ENCODE measurements at places on chromosomes 13 and 19. TPM values are rescaled to one million over a fixed set of nuclear protein-coding genes. Genes with fewer than 3 reads are reported as not detected.
A peak's percentile ranks its signal among the peaks of the same experiment; 100 is the strongest.

- DNase-seq, result no peak
Measured at GRCh38 chr13:44229371-44230030, 144.1 kb upstream of the SERP2 start.

DNA sequence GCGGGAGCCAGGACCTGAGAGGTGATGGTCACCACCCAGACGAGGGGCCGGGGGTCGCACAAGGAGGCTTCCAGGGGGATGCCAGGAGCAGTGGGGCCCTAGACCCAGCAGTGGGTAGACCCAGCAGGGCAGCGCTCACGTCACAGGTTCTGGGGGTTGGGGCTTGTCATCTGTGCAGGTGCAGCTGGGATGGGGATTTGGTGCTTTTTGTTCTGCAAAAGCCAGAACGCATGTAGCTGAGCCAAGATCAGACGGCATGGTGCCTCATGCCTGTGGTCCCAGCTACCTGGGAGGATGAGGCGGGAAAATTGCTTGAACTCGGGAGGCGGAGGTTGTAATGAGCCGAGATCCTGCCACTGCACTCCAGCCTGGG, 15.1 kb downstream of the CSNK1G2 start:
- DNase-seq, result no peak

- no peak for DNase-seq
Measured at GRCh38 chr19:38784224-38784623, 4.8 kb upstream of the LGALS7B start.

GRCh38 chr13:48720621-48721020, 66.9 kb downstream of the CYSLTR2 start:
- DNase-seq, result no peak

DNA sequence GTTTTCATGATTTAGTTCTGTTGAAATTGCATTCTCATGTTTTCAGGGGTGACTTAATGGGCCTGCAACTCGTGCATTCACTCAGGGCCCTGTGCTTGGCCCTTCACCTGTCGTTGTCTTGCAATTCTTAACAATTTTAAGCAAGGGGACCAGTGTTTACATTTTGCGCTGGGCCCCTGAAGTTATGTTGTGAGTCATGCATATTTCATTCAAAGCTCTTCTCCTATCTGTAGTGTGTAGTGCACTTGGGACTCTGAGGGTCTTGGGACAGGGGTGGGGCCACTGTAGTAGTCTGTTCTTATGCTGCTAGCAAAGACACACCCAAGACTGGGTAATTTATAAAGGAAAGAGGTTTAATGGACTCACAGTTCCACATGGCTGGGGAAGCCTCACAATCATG, 211.2 kb upstream of the RXFP2 start:
- DNase-seq, result no peak

- DNase-seq, result peak; percentile 36
Measured at GRCh38 chr13:113367020-113367560, 3.2 kb upstream of the GRTP1 start.

Gene IGFLR1
- total RNA-seq, result 11.4 TPM

Gene POMP
- 88.8 TPM for total RNA-seq

DNA sequence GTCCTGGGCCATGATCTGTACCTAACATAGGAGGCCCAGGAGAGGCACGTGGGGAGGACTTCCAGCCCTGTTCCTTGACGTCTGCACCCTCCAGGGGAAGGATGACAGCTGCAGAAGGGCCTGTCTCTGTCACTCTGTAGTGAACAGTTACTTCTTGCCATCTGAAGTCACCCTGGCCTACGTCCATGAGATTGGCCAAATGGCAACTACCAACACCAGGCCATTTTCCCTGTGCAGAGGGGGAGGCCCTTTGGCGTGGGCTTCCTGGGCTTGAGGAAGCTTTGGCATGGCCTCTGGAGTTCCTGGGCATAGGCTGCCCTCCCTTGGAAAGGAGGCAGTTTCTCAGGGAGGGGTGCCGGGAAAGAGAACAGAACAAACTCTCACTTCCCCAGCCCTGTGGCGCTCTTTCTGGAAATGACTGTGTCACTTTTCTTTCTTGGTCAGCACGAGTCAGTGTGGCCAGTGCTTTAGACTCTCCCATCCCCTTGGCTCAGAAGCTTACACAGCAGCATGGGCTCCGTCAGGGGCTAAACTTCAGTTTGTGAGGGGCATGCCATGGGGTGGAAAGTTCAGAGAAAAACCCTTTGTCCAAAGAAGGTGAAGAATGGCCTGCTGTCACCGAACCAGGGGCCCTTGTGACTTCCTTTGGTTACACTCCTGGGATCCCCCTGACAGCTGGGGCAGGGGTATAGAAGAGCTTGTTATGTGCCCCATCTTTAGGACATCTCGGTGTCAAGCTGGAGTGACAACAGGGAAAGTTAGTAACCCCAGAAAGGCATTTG, 5.3 kb downstream of the CARM1 start:
- no peak for DNase-seq

Gene COL5A3
- total RNA-seq, result 19.9 TPM

Gene RFPL4A
- not detected for total RNA-seq

DNA sequence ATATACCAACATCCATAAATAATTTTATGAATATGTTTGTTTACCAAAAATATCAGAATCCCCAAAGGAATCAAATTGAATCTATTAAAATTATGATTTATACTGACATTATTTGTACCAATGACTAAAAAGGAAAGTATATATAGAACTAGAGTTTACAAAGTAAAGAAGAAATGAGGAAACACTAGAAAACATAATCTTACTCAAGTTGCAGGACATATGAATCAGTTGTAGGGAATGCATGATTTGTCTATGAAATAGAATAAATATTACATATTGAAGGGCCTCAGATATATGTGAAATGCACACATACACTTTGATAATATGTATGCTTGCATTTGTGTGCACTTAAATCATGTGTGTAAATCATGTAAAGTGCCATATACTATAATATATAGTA, 1466.4 kb downstream of the EFNB2 start:
- no peak for DNase-seq

Gene ICAM5
- total RNA-seq, result 0.83 TPM

DNA sequence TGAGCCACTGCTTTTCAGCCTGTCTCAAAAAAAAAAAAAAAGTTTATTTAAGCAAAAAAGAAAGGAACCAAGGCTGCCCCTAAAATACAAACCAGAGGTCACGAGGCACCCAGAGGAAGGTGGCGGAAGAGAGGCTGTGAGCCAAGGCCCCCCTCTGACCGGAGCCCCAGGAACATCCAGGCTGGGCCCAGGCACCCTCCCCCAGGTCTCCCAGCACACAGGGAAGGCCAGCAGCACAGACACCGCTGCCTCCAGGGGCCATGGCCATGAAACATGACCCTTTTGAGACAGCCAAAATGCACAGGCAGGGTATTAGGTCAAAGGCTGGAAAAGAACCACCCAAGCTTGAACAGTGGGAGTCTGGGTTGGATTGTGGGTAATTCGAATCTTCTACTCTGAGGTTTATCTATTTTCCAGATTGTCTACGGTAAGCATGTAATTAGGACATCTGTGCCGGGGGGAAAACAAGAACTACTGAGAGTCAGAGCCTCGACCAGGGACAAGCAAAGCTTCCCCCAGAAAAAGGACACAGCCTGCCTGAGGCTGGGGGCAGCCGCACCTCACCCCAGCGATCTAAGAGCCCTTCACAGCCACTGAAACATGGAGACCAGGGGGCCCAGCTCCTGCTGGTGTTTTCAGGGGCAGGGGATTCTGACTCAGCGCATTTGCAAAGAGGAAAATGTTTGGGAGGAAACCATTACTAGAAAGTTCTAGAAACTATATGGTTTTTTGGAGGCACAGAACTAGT, 8.4 kb downstream of the PEX11G start:
- no peak for DNase-seq

Gene RPS15
- 3,601 TPM for total RNA-seq

DNA sequence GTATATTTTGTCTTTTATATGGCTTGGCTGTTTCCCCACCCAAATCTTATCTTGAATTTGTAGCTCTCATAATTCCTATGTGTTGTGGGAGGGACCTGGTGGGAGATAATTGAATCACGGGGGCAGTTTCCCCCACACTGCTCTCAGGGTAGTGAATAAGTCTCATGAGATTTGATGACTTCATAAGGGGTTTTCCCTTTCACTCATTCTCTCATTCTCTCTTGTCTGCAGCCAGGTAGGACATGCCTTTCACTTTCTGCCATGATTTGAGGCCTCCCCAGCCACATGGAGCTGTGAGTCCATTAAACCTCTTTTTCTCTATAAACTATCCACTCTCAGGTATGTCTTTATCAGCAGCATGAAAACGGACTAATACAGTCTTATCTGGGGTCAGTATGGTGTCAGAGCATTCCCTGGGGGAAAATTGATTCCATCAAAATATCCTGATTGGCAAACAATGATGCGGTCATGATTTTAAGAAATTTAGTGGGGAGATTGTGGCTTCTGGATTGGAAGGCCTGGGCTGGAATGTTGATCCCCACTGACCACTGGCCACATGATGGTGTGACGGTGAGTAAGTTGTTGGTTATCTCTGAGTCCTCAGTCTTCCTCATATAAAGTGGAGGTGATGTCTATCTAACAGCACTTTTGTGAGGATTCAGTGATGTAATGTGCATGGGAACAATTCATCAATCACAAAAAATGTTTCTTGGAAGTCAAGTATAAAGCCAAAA, 27.5 kb upstream of the ANKRD10 start:
- no peak for DNase-seq

DNA sequence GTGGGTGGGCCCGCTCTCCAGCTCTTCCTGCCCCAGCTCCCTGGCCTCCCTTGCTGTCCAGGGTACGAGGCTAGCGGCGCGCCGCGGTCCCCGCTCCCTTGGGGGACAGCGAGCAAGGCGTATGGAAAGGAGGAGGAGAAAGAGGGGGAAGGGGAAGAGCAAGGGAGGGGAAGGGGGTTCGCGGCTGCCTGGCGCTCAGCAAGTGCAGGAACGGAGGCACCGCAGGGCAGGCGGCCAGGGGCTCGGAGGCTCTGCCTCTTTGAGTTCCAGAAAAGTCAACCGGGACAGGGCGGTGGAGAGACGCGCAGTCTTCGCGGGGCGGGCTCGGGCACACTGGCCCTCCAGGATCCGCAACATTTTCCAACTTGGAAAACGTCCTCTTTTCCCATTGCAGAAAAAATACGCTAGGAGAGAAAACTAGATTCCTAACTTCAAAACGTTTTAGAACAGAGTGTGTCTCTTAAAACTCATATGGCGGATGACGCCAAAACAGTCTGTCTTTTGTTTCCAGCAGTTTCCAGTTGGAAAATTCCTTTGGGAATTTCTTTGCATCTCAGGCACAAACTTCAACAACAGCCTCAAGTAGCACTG, 23.1 kb upstream of the TNFRSF19 start:
- peak; percentile 75 for DNase-seq

Gene CAPN12
- total RNA-seq, result 3.0 TPM

Gene MBD3L2
- total RNA-seq, result not detected

GRCh38 chr13:83549671-83550070, 332.6 kb downstream of the SLITRK1 start:
- DNase-seq, result no peak

Gene NCR1
- not detected for total RNA-seq

Data from sigmoid colon (tissue), 7 donors.